ENCODE measurements at places on chromosomes 11 and 22.

- DNase-seq, result no peak
These were observed 15.4 kb upstream of the HYLS1 start for GRCh38 chr11:125872138-125872491.

GRCh38 chr11:67303835-67304411 lies 593 bp downstream of the SSH3 start:
- no peak for DNase-seq

- no peak for DNase-seq
These were observed 286.4 kb downstream of the NXPE2 start for GRCh38 chr11:114964676-114965214.

- no peak for DNase-seq
These were observed 646.0 kb downstream of the TBC1D22A start for GRCh38 chr22:47408409-47408808.

DNA sequence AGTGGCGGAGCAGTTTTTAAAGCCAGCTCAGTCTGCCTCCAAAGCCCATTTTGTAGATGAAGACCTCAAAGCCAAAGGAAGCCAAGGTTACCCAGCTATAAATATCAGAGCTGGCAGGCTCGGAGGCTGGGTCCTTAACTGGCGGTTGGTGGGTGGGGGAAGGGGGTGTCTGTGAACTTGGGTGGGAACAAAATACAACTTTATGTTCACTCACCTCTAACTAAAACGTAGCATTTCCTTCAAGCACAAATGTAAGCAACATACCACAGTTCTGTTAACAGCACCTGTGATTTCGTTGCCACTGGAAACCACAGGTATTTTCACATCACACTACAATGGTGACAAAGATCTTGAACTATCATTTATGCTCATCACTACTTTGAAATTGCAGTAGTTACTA lies 99.7 kb upstream of the SYT13 start:
- DNase-seq, result no peak

All from foreskin fibroblast (primary cell).